Cerebellar nuclear complex (tissue), 1 donor: ENCODE measurements at places on chromosomes 7 and 10.

DNA sequence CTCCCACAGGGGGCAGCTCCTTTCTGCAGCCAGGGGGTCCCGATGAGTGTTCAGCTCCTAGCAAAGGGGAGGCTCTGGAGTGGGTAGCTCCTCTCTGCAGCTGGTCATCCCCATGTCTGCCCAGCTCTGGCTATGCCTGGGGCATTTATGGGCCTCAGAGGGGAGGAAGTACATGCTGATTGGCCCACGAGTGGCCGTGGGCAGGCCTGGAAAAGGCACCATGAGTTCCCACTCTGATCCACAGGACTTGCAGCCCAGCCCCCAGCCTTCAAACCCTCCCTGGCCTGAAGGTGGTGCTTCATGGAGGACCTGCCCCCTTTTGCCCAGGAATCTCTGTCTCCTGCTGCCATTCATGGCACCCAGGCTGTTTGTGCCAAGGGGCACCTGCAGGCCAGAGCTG is 268.8 kb downstream of the DNAJB6 start:
- no peak for DNase-seq

DNA sequence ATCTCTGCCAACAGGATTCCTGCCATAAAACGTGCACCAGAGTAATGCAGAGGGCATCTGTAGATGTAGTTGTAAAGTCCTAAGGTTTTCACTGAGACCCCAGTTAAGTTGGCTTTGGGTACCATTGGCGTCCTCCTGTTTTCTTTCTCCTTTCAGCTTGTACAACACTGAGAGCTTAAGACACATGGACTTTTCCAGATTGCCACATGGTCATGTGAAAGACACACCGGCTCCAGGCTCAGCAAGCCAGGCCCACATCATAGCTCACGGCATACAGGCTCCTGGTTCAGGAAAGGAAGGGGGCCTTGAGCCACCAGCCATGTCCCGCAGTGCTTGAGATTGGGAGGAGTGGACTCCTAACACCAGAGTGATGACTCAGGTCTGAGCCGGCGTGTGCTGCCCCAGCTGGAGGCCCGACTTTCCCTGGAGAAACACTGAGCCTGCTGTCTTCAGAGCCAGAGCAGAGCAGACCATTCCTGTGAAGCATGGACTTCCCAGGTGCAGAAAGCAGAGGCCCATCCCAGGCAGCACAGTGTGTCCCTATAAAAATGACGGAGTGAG is 252.7 kb downstream of the PRPF18 start:
- DNase-seq, result no peak

DNA sequence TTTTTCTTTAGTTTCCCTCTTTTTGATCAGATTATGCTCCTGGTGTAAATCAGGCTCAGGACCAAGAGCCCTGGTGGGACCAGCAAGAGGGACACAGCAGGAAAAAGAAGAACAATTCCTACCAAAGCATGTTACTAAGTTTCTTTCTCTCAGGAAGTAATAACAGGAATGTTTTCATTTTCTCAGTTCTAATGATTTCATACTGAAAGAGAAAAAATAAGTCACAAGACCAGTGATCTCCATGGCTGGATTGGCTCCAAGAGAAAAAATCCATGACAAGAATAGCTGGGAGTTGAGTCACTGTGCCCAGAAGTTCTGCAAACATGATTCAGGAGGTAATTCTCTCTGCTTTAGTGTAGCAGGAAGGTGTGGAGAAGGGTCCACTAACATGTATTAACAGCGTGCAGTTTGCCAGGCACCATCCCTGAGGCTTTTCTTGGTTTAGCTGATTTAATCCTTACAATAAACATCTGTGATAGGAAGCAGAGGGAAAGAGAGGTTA is 23.8 kb upstream of the IFIT2 start:
- no peak for DNase-seq

DNA sequence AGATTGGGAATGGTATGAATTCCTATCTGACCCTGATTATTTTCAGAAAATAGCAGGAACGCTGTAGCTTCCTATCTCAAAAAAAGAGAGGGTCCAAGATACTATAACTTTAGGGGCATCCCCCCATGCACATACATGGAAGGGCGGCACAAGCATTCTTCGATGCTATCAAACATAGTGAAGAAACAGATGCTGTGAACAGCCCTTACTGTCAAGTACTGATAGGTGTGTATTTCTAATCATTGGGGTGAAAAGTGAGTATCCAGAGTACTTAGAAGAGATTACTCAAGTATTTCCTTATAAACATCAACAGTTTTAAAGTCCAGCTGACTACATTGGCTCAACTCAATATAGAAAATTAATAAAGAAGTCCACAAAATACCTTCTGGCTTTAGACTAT is 17.0 kb upstream of the NUP42 start:
- DNase-seq, result no peak

- no peak for DNase-seq
Observed at GRCh38 chr7:68488341-68489060, 1109.8 kb upstream of the AUTS2 start.

DNA sequence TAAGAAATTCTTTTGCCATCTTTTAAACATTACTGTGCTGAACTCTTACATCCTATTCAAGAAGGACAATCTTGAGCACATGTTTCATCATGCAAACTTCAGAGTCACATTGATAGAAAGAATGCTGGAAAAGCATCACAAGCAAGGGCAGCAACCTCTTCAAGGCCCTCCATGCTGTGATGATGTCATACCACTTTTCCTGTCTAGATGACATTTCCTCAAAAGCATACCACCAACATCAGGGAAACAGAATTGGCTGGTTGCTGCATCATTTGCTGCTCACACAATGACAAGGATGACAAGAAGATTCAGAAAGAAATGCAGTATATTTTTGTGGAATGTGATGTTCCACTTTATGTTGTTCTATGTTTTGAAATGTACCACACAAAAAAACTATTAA is 37.6 kb downstream of the CYP2C8 start:
- no peak for DNase-seq

GRCh38 chr7:81986723-81987470 is 217.1 kb upstream of the HGF start:
- DNase-seq, result no peak

DNA sequence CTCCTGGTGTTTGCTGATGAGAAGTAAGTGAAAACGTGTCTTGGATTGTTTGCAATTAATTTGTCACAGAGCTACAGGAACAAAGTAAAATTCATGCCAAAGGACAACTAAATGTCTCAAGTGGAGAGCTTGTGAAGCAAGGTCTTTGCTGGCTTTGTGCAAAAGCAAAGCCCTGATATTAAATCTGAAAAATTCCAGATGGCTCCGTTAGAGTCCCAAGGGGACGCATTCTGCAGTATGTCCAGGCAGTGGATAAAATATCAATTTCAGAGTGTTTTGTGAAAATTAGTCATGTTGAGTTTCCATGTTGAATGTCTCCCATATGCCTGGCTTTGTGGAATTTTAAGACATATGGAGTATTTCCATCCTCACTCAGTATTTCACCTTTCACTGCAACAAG is 102.5 kb upstream of the PTN start:
- DNase-seq, result no peak

DNA sequence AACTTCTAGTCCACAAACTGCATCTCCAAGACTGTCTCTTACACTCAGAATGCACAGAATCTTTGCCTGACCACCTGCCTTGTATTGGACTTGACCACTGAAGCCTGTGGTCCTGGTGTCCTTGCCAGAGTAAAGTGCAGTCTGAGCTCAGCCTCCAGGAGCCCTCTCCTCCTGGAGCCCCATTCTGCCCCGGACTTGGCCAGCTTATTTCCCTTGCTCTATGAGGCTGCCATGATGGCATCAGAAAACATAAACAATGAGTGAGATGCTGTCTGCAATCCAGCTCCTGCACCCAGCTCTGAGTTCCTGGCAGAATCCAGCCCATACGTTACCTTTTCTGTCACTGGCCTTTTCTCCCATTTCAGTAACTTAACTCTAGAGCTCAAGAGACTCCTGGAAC is 494.6 kb downstream of the PLXNA4 start:
- no peak for DNase-seq

- no peak for DNase-seq
Observed at GRCh38 chr10:6787091-6787490, 207.0 kb upstream of the PRKCQ start.

DNA sequence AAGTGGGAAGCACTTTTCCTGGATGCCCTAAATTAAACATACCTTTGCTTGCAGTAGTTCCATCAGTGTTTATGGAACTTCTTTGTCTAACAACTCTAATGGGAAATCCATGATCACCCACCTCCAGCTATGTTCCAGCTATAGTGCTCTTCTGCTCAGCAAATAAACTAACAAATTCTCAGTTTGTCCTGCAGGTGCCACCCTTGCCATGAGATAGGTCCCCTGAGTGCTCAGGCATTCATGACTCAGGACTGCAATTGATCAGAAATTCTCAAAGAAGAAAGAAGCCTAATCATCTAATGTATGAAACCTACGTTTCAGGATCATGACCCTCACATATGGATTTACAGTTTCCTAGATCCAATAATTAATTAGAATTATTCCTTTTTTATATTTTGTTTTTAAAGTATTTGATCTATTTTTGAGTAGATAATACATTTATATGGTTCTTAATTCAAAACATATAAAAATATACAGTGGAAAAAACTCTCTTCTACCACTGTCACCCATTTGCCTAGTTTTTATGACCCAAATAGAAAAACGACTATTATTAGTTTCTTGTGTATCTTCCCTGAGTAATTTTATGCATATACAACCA is 48.7 kb upstream of the DYNC1I1 start:
- DNase-seq, result no peak

- DNase-seq, result no peak
Observed at GRCh38 chr7:101901661-101902491, 84.5 kb downstream of the CUX1 start.

- DNase-seq, result no peak
Observed at GRCh38 chr7:30650421-30650808, 31.8 kb downstream of the CRHR2 start.

- no peak for DNase-seq
Observed at GRCh38 chr7:29771081-29771816, 35.1 kb upstream of the WIPF3 start.

GRCh38 chr7:132930881-132931280 is 151.0 kb downstream of the CHCHD3 start:
- no peak for DNase-seq

- DNase-seq, result no peak
Observed at GRCh38 chr10:124049484-124049883, 43.9 kb downstream of the CHST15 start.

GRCh38 chr7:90401989-90402388 is 1.3 kb upstream of the CLDN12 start:
- no peak for DNase-seq

DNA sequence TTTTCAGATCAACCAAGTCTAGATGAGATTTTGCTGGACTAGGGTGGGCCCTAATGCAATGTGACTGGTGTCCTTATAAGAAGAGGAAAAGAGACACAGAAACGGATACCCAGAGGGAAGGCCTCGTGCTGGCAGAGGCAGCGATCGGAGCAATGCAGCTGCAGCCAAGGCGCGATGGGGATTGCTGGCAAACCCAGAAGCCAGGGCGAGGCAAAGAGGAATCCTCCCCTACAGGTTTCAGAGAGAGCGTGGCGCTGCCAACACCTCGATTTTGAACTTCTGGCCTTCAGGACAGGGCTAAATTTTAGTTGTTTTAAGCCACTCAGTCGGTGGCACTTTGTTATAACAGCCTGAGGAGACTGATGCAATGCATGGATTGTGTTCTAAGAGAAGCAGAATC is 157.1 kb upstream of the RHEB start:
- no peak for DNase-seq

- no peak for DNase-seq
Observed at GRCh38 chr7:124907490-124907889, 22.1 kb downstream of the POT1 start.

DNA sequence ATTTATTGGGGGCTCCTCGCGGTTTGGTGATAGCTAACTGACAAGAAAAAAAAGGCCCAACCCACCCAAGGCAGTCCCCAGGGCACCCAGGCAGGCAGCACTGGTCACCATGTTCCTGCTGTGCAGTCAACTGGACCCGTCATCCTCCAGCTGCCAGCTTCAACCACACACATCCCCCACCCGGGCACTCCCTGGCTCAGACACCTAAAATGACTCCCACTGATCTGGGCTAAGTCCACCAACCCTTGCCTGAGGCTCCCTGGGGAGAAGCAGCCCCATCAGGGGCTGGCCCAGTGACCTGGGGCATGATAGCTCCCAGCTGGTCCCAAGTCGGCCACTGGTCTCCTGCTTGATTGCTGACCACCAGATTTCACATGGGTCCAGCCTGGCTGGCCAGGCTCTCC is 161.8 kb downstream of the NRF1 start:
- DNase-seq, result no peak

- no peak for DNase-seq
Observed at GRCh38 chr7:85673876-85674275, 487.0 kb upstream of the SEMA3D start.

GRCh38 chr7:37315772-37316715 is 132.6 kb downstream of the ELMO1 start:
- no peak for DNase-seq

DNA sequence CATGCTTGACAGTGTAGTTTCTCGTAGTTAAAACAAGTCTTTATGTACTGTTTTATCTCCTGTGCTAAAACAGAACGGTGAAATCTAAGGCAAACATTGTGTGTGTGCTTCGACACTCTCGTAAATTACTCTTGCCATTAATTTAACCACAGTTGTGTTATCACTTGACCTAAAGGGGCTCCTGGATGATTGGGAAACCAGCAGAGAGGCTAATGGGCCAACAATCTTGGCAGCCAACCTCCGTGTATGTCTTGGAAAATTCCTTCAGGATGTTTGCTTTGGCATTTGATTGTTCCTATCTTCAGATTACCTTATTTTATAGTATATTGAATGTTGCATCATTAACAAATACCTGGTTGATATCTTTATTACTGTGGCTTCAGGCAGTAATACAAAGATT is 409.5 kb downstream of the SDK1 start:
- no peak for DNase-seq

- DNase-seq, result no peak
Observed at GRCh38 chr7:2959828-2960599, 83.7 kb downstream of the CARD11 start.

- no peak for DNase-seq
Observed at GRCh38 chr10:11532306-11532705, 79.1 kb downstream of the USP6NL start.

DNA sequence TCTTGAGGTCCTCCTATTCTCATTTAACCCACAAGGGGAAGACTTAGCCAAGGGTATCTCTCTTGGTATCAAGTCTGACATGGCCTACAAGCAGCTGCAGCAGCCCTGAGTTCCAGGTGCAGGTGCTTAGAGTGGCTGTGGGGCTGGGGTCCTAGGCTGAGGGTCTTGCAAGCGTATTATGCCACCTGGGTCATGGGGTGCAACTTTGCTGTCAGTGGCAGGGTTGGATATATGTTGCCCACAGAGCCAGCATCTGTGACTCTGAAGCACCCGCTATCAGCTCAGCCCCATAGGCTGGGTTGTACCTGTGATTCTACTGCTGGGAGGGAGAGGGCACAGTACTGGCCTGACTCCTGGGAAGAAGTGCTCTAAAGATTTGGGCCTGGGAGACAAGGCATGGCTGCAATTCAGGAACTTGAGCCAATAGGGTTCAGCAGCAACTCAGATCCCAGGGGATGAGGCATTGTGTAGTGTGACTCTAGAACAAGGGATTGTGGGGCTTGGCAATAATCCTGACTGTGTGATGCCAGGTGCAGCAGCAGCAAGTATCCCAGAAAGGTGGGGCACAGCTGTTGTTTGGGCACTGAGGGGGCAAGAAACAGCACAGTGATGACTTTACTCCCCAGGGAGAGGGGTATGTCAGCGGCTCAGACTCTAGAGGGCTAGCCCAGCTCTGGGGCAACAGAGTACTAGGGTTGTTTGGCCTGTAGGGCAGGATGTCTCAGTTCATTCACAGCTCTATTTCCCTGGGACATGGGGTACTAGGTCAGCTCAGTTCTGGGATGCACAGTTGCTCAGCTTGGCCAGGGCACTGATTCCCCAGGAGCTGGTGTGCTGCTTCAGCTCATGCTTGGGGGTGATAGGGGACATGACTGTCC is 41.4 kb downstream of the NEURL1 start:
- no peak for DNase-seq
